ENCODE measurements at places on chromosomes 16 and 17.

DNA sequence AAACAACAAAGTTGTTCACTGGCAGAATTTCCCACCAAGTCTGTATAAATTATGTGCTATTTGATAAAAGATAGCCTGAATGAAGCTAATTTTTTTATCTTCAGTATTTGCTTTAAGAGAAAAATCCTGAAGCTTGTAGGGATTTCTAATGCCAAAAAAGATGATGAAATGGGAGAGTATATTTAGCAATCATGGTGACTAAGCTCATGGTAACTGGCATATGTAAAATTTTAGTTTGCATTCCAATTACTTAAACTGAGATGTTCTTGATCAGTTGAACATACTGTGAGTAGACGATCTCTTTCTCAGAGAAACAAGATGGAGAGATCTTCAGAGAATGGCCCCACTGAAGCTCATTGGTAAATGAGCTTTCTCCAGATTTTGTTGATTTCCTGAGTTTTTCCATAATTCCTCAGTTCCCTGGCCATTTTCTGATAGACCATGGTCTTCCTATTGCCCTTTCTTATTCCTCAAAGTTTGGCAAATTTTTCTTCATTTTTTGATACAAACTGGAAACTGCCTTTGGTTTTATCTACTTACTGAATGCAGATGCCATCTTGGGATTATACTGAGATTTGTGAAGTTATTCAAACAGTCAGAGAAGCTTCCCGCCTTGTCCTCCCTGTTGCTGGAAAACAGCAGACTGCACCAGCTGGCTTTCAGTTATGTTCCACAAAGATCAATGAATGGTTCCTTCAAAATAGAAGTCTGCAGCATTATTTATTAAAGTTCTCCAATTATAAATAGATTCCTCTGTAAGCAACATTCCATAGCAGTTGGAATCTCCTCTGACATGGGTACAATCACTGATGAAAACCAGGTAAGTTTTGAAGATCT lies 68.3 kb upstream of the ALOX12 start:
- DNase-seq, result no peak

GRCh38 chr16:49810831-49811230 lies 45.1 kb downstream of the ZNF423 start:
- DNase-seq, result no peak

- no peak for DNase-seq
These were observed 46.7 kb downstream of the RNF157 start for GRCh38 chr17:76193591-76193990.

GRCh38 chr17:66783656-66784381 lies 51.1 kb upstream of the CACNG5 start:
- no peak for DNase-seq

DNA sequence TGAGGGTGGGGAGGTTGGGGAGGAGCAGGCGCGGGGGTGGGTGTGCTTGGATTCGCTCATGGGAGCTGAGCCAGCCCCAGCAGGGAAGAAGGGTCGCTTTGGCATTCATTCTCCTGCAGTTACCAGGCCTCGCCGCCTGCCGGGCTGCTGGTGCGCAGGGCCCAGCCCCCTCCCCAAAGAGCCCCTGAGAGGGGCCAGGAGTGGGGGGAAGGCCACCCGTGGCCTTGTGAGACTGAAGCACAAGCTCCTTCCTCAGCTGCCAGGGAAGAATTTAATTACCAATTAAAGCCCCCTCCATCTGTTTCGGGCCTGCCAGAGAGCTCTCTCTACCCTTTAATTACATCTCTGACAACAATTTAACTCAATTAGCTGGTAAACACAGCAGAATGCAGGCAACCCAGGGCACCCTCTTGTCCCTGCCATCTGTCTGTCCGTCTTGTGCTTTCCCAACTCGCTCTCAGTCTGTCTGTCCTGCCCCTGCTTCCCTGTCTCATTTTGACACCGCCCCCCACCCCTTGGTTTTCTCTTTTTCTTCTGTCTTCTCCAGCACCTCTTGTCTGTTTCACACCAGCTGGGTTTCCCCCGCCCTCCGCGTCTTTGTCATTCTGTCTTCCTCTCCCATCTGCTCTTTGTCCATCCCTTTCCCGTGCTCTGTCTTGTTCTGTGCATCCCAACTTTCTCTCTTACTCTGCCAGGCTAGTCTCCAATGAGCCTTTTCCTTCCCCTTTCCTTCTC lies 32.7 kb downstream of the CDK5RAP3 start:
- no peak for DNase-seq

GRCh38 chr17:39867084-39867879 lies 720 bp upstream of the ZPBP2 start:
- no peak for DNase-seq

- no peak for DNase-seq
These were observed 45.0 kb upstream of the GCSH start for GRCh38 chr16:81140930-81141780.

GRCh38 chr16:25110387-25110947 lies 1.1 kb upstream of the LCMT1 start:
- no peak for DNase-seq

GRCh38 chr16:54067322-54068065 lies 219.1 kb downstream of the IRX3 start:
- no peak for DNase-seq

DNA sequence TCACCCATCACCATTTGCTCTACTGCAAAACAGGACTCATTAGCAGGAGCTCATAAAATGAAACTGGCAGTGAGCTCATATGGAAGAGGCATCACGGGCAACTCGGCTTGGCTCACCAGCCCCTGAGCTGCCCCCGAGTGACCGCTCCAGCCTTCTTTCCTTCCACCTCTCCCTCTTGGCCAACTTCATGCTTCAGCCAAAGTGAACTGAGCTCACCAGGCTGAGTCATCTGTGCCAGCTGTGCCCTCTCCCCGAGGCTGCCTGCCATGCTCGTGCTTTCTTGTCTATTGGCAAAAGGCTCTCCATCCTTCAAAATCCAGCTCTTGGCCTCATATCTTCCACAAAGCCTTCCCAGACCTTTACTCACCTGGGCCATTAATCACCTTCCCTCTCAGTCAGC lies 391.4 kb downstream of the WWOX start:
- DNase-seq, result peak; percentile 4

- DNase-seq, result no peak
These were observed 11.6 kb upstream of the GRB2 start for GRCh38 chr17:75417054-75417580.

DNA sequence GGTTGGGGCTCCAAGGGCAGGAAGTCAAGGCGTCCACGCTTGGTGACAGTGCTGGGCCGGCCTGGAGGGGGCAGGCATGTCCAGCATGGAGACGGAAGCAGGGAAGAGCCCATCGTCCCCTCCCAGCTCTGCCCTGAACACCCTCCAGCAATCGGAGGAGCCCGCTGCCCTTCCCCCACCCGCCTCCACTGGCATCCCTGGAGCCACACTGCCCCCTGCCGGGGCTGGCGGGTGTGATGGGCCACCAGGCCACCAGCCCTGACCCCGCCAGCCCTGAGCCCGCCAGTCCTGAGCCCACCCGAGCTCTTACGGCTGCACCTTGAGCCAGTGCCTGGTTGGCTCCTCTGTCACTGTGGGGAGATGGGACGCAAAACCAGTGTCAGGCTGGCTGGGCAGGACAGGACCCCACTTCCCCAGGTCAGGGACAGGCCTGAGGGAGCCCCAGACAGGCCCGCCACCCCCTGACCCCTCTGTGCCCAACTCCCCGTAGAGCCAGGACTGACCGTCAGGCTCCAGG lies 4.1 kb upstream of the CDH15 start:
- DNase-seq, result peak; percentile 55

GRCh38 chr17:43616852-43617251 lies 44.9 kb downstream of the MEOX1 start:
- DNase-seq, result no peak

DNA sequence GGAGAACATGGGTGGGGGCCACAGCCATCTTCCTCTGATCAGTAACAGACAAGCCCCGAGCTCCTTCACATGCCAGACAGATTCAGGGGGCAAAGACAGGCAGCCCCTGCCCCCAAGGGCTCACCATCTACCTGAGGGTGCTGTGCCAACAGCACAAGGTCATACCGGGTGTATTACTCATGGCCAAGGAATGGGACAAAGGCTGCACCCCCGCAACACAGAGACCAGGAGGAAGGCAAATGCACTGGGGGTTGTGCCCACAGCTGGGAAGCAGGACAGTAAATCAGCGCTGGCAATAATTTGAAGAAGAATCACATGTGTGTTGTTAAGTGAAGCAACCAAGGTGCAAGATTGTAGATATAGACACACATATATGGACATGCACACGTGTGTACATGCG lies 137.1 kb downstream of the C16orf95 start:
- no peak for DNase-seq

- no peak for DNase-seq
These were observed 12.8 kb downstream of the ZNF174 start for GRCh38 chr16:3413730-3414379.

- no peak for DNase-seq
These were observed 47.1 kb downstream of the DNAH17 start for GRCh38 chr17:78529871-78530670.

DNA sequence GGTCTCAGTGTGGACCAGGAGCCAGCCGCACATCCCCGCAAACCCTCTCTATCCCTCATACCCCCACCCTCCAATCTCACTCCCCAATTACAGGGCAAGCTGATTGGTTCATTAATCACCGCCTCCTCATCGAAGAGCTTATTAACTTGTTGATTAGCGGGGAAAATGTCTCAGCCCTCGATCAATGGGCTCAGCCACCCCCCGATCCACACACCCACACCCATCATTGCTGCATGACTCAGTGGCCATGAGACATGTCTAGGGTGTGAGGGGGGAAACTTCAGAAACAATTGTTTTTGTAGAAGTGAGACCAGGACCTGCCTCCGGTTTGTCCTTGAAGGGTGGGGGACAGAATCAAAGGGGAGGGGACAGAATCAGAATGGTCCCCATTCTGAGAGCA lies 2.5 kb upstream of the PYY start:
- DNase-seq, result no peak

DNA sequence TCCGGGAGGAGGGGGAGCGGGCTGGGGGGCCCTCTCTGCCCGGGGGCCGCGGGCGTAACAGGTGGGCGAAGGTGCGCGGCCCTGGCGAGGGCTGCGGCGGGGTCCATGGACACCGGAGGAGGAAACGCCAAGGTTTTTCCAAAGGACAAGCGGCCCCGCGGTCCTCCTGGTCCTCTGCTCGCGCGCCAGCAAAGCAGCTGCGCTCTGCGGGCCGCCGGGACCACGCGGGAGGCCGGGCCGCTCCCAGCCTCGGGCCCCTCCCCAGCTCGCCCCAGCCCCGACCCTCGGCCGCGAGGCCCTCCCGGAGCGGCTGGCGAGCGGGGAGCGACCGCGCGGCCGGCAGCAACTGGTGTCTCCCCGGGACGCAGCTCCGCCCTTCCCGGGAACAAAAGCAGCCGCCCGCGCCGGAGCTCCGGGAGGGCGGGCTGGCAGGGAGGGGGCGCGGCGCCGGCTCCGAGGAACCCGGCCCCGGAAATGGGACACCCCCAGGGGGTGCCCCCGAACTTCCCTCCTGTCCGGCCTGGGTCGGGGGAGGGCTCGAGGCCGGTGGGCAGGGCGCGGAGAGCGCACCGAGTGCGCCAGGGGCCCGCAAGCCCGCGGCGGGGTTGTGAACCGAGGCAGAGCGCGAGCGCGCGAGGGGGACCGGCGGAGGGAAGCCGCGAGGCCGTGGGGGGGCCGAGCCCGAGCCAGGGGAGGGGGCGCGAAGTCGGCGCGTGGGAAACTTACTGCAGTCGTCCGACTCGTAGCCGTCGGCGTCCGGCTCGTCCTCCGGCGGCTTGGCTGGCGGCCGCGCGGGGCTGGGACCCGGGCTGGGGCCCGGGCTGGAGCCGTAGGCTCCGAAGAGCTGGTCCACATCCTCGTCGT lies 837 bp downstream of the DOC2B start:
- DNase-seq, result no peak

DNA sequence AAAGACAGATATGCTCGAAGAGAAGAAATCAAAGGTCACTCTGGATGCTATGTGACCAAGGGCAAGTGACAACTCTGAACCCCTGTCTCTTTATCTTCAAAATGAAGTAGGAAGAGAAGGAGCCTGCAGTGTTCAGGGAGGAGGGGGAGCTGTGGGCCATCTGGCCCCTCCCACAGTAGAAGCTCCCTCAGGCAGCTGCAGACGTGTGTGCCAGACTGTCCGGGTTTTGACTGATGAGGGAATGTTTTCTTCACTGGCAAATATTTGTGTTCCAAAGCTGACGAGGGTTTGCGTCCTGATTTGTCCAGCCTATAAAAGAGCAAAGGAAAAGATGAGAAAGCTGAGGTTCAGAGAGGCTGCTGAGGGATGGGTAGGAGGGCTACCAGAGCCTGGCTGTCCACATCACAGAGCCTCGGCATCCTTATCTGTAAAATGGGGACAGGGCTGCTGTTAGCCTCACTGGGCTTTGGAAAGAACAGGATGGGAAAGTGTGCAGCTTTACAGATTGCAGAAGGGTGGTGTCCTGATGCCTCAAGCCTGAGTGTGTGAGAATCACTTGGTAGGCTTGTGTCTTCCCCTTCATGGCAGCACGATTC lies 1.8 kb upstream of the GINS2 start:
- no peak for DNase-seq

DNA sequence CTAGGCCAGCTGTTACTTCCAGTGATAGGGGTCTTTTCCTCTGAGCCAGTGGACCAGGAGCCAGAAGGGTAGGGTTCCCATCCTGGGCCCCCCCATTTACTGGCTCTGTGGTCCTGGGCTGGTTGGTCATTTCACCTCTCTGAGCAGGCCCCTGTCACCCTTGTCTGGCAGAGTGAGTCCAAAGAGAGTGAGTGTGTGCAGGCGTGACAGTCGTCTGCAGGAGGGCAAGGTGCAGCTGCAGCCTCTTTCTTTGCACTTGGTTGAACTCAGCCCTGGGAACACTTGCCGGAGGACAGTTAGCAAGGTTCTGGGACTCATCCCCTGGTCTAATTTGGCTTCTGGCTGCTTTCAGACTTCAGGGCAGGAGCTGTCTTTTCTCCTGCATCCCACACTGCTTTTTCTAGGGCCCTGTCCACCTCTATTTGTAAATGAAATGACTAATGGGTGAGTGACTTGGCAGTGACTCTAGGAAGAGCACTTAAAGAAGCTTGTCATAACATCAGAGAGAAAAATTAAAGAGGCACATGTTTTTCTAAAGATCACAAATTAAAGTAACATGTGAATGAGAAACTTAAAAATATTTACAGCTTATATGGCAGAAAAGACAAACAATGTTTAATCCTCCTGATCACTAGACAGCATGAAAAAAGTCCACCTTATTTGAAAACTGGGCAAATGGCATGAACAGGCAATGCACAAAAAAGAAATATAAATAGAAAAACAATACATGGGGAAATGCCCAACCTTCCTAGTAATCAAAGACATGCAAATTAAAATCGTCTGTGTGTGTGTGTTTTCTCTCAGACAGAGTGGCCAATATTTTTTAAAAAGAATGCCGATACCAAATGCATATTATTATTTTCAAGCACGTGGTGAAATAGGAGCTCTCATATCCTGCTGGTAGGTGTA lies 137.5 kb downstream of the NTN1 start:
- no peak for DNase-seq

DNA sequence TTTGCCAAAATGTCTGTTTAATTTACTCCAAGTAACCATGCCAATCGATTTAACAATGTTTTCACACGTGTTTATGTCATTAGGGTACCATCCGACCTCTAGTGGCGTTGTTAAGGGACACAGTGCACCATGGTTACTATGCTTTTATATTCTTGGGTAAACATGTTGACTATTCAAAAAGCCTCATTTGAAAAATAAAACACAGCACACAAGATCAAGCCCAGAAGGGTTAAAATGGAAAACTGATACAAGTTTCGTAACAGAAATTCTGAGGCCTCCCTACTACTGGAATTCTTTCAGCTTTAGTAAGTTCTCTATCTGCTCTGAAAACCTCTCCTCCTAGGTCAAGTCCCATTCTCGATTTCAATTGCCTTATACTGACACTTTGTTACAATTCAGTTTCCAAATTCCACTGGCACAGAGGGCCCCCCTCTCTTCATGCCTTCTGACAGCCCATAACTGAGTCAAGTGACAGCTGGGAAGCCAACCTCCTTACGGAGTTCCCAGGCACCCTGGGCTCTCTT lies 2.1 kb downstream of the CFAP20 start:
- DNase-seq, result no peak

All from nucleus accumbens (tissue), 56 donors.